ENCODE measurements at places on chromosomes 13 and 19. TPM values are rescaled to one million over a fixed set of nuclear protein-coding genes. Genes with fewer than 3 reads are reported as not detected.

The EXOC3L2 gene
- 2.9 TPM for total RNA-seq

The PCP2 gene
- total RNA-seq = not detected

The PEAK3 gene
- total RNA-seq = 0.20 TPM

The ICAM4 gene
- total RNA-seq = 1.1 TPM

The CATSPERD gene
- total RNA-seq = not detected

Measured in spinal cord (tissue), 10 donors.